Pericardium fibroblast (primary cell): ENCODE measurements at places on chromosomes 4 and X. TPM values are rescaled to one million over a fixed set of nuclear protein-coding genes. Genes with fewer than 3 reads are reported as not detected.

TEX28 gene
- total RNA-seq = not detected in 2 replicates

GAGE2A gene
- total RNA-seq = not detected in 2 replicates

FRAS1 gene
- 40.4 and 53.8 TPM in 2 replicates for total RNA-seq

FDCSP gene
- total RNA-seq = not detected in 2 replicates

BTC gene
- 0.09 TPM in 1 of 2 replicates, not detected in the other for total RNA-seq

CNKSR2 gene
- total RNA-seq = 0.12 TPM in 1 of 2 replicates, not detected in the other

MAGIX gene
- total RNA-seq = 0.93 and 1.0 TPM in 2 replicates

UGT2B17 gene
- not detected in 2 replicates for total RNA-seq

MAOB gene
- total RNA-seq = 0.47 TPM in 1 of 2 replicates, not detected in the other

SHOX gene
- not detected in 2 replicates for total RNA-seq

DUX4 gene
- not detected in 2 replicates for total RNA-seq

PFKFB1 gene
- 0.23 and 0.43 TPM in 2 replicates for total RNA-seq

HSD17B10 gene
- total RNA-seq = 53.3 and 93.4 TPM in 2 replicates

MAPK10 gene
- 3.2 and 6.9 TPM in 2 replicates for total RNA-seq
